OCI-M1 (cell line): ENCODE measurements at places on chromosomes 16 and 17.

DNA sequence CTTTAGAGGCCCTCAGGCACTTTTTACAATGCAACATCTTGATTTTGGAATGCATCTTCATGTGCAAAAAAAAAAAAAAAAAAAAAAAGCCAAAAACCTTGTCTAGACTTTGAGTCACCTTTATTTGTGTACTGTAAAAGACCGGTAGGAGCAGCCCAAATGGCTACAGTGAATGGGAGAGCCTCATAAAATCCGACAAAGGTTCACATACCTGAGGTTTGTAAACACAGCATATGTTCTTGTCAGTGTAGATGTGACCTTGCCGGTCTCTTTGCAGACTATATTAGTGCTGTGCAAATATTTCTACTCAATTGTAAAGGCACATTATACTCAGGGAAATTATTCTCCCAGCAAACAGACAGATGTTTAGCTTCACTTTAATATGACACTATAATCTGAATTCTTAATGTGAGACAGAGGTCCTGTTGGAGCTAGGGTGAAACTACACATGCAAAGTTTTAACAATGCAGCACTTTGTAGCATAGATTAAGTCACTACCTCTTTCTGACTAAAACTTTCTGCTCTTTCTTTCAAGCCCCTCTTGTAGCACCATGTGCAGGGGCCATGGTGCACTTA, 211.3 kb downstream of the CA10 start:
- no peak for DNase-seq

- DNase-seq: no peak
Measured at GRCh38 chr16:84964386-84965128, 46.8 kb downstream of the ZDHHC7 start.

GRCh38 chr17:44310609-44311376, 2.4 kb downstream of the RUNDC3A start:
- no peak for DNase-seq

DNA sequence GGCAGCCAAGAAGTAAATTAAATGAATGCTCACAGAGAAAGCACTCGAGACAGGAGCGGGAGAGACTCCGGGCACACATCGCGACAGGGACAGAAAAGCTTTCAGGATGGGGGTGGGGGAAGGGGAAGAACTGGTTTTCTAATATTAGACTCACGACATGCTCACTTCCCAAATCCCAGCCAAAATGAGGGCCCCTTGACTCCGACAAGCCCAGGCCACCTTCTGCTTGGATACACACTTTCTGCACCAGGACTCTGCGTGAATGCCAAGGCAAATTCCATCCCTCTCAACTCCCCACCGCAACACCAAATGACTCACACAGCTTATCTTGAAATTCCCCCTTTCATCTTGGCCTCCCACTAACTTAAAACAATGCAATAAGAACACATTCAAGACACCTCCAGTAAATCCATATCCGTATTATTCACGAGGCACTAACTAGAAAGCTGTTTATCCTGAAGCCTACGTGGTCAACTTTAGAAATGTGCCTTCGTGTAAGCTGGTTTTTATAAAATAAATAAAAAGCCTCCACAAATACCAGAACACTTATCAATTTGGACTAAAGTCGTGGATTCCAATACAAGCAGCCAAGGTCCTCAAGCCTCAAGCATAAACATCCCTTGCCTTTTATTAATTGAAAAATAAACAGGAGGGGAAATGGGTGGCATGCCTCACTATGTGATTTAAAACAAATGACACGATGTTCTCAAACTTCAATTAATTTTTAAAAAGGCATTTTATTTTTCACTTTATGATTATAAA, 46.1 kb downstream of the NXN start:
- DNase-seq: peak; percentile 44

DNA sequence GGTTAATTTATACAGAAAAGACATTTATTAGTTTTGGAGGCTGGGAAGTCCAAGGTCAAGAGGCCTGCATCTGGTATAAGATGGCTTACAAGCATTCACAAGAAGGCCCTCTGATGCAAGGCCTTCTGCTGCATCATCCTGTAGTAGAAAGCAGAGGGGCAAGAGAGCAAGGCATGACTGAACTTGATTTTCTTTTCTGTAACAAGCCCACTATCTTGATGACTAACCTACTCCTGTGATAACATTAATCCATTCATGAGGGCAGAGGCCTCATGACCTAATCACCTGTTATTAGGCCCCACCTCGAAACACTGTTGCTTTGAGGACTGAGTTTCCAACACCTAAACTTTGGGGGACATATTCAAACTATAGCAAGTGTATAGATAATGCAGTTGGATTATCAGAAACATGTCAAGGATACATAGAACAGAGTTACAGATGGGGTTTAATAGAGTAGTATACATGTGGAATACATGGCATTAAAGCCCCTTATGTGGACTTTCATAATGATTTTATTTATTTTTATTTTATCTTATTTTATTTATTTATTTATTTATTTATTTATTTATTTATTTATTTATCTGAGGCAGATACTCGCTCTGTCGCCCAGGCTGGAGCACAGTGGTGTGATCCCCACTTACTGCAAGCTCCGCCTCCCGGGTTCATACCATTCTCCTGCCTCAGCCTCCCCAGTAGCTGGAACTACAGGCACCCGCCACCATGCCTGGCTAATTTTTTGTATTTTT, 88.2 kb downstream of the CHD9 start:
- no peak for DNase-seq

- no peak for DNase-seq
Measured at GRCh38 chr16:27365142-27366089, 36.6 kb upstream of the IL21R start.

DNA sequence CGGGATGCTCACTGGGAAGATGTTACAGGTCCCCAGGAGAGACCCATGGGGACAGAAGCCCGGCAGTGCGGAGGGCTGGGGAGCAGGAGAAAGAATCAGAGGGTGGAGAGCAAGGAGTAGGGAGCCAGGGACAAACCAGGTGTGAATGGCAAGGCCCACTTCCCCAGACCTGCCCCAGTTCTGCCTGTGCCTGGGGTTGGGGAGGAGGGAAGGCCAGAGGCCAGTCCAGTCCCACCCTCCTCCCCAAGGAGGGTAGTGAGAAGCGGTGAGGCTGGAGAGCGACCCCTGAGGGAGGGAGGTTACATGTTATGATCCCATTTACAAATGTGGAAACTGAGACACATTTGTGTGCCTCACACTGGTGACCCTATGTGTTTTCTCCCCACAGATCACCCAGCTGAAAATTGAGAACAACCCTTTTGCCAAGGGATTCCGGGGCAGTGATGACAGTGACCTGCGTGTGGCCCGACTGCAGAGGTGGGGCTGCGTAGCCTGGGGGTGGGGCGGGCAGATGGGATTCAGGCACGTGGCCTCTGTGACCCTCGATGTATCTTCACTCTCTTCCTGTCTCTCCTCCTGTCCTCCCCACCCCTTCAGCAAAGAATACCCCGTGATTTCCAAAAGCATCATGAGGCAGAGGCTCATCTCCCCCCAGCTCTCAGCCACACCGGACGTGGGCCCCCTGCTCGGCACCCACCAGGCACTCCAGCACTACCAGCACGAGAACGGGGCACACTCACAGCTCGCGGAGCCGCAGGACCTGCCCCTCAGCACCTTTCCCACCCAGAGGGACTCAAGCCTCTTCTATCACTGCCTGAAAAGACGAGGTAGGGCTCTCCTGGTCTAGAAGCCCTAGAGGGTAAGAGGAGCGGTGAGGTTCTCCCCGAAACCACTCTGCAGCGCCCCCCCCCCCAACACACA, 27.5 kb downstream of the TBX4 start:
- DNase-seq: no peak

DNA sequence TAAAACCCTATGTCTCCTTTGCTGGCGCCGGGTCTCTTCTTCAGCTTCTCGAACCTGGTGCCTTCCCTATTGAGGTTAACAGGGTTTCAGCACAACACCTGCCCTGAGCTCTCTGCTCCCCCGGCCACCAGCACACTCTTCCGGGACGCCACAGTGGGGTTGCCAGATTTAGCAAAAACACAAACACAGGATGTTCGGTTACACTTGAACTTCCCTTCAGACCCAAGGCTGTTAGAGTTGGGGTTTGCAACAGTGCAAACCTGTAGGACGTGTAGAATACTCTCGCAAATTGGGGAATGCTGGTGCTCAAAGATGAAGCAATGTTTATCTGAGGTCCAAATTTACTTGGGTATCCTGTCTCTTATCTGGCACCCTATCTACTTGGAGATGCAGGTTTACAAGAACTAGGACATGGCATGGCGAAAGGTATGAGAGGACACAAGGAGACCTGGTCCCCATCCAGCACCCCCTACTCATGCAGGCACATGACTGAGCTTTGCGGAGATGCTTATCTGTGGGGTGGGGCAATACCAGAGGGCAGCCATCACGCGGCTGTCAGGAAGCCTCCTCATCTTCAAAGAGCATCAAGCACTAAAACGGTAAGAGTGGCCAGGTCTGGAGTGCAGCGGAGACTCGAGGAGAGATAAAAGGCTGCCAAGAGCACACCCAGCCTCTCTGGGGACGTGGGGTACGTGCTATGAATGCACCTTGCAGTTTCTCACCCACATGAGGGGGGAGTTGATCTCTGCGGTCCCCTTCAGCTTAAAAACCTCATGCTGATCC, 52.8 kb downstream of the SDK2 start:
- DNase-seq: no peak

GRCh38 chr16:12300945-12301500, 324.5 kb downstream of the SNX29 start:
- DNase-seq: no peak

DNA sequence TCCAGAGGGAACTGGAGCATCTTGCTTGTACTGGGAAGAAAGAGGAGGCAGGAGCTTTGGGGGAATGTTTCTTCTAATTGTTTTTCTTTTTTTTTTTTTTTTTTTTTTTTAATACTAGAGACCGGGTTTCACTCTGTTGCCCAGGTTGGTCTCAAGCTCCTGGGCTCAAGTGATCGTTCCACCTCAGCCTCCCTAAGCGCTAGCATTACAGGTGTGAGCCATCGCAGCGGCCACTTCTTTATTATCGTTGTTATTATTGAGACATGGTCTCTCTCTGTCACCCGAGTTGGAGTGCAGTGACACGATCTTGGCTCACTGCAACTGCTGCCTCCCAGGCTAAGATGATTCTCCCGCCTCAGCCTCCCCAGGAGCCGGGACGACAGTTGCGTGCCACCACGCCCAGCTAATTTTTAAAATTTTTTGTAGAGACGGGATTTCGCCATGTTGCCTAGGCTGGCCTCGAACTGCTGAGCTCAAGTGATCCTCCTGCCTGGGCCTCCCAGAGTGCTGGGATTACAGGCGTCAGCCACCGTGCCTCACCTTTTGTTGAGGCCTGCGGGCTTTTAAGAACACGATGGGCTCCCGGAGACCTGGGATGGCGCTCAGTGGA, 137.3 kb upstream of the GSE1 start:
- DNase-seq: no peak

GRCh38 chr16:19517424-19518089, 4.3 kb downstream of the GDE1 start:
- peak; percentile 36 for DNase-seq
